NCI-H524 treated with DMSO at 0.1 percent for 48 hours (cell line): ENCODE measurements at places on chromosomes 16 and 17.

GRCh38 chr17:44906763-44907728, 7.8 kb upstream of the EFTUD2 start:
- no peak for DNase-seq

GRCh38 chr16:7315813-7316212, 16.8 kb upstream of the RBFOX1 start:
- DNase-seq = no peak

DNA sequence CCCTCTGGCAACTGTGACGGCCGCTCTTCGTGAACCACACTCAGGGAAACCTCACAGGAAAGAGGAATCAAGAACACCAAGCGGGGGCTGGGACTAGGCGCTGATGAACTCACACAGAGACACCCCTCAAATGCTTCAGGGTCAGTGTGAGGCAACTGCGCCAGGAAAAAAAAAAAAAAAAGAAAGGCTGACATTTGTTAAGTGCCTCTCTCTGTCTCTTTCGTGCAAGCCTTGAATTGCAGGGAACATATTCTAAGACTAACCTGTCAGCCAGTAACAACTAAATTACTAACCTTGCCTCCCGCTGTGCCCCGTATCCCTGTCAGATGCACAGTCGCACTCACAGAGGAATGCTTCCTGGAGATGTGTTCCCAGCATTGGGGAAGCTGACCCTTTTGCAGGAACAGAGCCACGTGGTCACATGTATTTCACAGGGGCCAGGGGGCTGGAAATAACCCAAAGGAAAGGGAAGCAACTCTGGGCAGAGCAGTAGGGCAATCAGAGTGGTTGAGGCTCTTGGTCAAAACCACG, 247.8 kb downstream of the XYLT1 start:
- no peak for DNase-seq

- DNase-seq = no peak
Observed at GRCh38 chr17:30308406-30308805, 16.7 kb upstream of the BLMH start.

DNA sequence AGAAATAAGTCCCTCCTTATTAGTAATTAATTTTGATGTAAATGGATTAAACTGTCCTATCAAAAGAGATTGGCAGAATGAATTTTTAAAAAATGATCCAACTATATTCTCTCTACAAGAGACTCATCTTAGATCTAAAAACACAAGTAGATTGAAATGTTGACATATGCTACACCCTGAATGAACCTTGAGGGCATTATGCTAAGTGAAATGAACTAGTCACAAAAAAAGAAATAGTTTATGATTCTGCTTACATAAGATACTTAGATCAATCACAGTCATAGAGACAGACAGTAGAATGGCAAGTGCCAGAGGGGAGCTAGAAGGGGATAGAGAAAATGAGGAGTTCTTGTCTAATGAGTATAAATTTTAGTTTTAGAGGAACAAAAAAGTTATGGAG, 849.8 kb downstream of the CDH11 start:
- no peak for DNase-seq

- DNase-seq = no peak
Observed at GRCh38 chr17:14446825-14447224, 145.9 kb downstream of the HS3ST3B1 start.

DNA sequence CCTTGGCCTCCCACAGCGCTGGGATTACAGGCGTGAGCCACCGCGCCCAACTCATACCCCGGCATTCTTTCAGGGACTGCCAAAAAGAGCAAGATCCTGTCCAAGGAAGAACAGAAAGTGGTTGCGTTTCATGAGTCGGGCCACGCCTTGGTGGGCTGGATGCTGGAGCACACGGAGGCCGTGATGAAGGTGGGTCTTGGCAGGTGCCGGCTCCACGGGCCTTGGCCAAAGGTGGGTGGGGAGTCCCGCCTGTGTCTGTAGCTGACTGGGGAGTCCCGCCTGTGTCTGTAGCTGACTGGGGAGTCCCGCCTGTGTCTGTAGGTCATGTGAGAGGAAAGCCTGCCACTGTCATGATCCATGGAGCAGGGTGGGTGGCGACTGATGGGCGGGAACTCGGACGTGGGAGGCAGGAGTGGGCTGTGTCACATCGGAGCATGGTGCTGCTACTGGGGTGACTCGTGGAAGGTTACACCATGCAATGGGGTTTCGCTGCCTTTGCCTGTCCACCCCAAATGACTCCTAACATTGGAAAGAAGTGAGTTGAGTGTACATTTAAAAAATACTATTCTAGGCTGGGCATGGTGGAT, 10.0 kb upstream of the RPL13 start:
- no peak for DNase-seq

- DNase-seq = no peak
Observed at GRCh38 chr16:76656994-76657393, 379.8 kb downstream of the CNTNAP4 start.

DNA sequence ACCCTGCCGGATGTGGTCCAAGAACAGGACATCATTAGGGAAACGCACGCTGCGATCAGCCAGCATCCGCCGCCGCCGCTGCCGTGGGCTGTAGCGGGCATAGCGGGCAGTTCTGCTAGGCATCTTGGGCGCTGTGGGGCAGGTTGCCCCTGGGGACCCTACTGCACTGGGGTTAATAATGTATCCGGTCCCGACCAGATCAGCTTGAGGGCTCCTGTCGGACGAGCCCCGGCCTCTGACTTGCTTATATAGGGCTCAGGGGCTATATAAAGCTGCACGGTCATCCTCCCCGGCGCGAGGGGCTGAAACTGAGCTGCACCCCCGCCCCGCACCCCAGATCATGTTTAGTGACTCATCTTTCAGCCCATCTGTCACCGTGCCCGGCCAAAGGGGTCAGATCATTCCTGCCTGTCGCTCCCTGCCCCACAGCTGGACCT, at the start of gene PPP1R27:
TSS of gene PPP1R27 (minus strand) at position 220 of the 437 bp plus-strand sequence. CDS start at position 123, 97 bp downstream.
- DNase-seq = no peak

- no peak for DNase-seq
Observed at GRCh38 chr16:76114681-76115080, 162.5 kb upstream of the CNTNAP4 start.

DNA sequence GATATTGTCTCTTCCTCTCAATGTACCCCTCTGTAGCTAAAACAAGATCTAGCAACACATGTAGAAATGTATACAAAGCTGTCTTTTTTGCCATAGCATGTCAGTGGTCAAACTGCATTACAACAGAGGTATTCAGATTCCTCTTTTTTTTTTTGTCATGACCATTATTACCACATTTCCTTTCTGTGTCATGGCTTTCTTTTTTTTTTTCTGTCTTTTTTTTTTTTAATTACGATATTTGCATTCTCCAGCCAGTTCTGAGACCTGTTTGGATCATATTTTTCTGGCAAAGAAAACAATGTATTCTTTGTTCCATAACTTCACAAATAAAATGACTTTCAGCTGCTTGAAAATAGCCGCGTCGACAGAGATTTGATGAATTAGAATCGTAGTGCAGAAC, 27.4 kb upstream of the CAPNS2 start:
- DNase-seq = no peak

- DNase-seq = peak; percentile 86
Observed at GRCh38 chr16:85626191-85626981, 13.3 kb downstream of the GSE1 start.

GRCh38 chr16:80809366-80809765, 5.0 kb upstream of the CDYL2 start:
- DNase-seq = no peak
